Inflammatory macrophage treated with lipopolysaccharide for 4 hours (primary cell): ENCODE measurements at places on chromosomes 11 and 22.

DNA sequence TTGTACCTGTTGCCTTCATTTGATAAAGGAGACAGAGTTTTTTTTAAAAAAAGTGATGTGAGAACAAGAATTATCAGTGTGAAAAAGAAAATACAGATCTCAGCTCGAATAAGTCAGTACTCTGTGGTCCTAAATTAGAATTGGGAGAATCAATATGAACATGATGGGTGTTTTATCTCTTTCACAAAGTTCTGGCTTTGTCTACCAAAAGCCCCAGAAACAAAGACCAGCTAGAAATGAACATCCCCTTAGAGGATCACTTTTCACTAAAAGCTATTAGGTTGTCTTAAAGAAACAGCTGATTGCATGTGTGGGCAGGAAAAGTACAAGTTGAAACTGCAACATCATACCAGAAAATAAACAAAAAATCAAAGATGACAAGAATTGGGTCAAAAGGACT, 8.4 kb upstream of the ST14 start:
- DNase-seq = no peak

GRCh38 chr22:29816128-29816527, 21.9 kb downstream of the ASCC2 start:
- DNase-seq = no peak

- no peak for DNase-seq
These were observed 863 bp downstream of the YIF1A start for GRCh38 chr11:66287889-66288670.

DNA sequence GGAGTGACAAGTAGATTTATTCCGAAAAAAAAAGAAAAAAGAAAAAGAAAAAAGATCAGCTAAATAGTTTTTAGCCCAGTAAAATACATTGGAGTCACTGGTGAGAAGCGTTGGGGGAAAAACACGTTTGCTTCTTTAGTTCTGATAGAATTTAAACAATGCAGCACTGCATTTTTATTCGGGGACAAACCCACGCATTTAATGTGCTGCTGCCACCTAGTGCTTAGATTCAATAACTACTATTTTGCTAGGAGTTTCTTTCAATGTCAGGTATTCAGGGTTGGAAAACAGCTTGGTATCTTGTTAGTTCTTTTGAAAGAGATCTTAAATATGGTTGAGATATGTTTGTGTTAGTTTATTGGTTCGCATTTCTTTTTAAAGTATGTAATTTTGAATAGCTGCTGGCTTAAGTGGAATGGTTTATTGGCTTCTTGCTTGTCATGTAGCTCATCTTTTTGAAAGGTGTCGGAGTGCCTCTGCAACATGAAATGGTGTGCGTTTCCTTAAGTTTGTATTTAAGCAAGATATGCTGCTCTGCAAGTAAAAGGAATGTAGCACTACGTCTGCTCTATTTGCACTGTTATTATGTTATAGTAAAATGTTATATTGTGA, 41.9 kb downstream of the SVIP start:
- peak; percentile 23 for DNase-seq
